Activated T-cell treated with anti-CD3 and anti-CD28 coated beads for 24 hours (primary cell): ENCODE measurements at places on chromosomes 12 and 14.

- no peak for DNase-seq
Measured at GRCh38 chr12:2636741-2637340, 157.9 kb upstream of the FKBP4 start.

GRCh38 chr14:69214393-69214792, 23.1 kb downstream of the EXD2 start:
- DNase-seq, result no peak

DNA sequence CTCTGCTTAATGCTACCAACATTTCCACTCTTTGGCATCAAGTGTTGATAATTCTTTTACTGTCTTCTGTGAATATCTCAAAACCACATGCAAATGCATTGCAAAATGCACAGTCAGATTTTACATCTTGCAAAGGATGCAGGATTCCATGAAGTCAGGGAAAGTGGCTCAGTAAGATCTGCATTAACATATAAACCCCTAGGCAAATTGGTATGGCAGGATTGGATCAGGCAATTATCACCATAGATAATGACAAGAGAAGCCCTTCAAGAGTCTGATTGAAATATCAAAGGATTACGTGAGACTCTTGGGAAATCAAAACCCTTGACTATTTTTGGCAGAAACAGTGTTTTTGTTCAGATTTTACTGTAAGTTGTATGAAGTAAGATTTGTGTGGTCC, 71.0 kb downstream of the TMTC2 start:
- DNase-seq, result no peak

- DNase-seq, result no peak
Measured at GRCh38 chr12:131775392-131776236, 52.6 kb upstream of the MMP17 start.

DNA sequence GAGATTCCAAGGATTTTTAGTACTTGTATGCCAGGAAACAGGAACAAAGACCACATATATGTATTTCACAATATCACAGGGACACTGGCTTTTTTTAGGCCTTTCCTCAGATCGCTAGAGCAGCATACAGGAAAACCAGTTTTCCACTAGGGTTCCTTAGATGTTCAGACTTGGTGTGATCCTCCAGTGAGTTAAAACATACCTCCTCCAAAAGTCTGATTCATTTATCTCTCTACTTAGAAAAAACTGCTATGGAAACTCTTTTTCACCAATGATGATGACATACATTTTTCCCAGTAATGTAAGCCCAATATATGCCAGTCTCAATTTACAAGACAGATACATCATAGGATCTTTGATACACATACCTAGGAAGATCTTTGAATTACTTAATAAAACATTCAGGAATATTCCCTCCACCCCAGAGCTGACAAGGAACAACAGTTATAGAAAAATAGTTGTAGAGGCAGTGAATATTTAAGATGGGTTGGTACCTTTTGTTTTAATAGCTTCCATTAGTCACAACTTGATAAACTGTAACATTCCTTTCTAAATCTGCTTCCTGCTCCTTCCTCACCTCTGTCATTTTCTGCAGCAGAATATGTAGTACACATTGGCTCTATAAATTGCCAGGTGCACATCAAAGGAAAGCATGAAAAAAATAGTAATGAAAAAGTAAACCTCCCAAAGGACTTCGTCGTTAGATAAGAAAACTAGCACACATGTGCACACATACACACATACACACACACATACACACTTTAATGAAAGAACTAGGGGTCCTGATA, 27.5 kb downstream of the BCAT1 start:
- no peak for DNase-seq

GRCh38 chr12:90770861-90771260, 184.1 kb downstream of the CCER1 start:
- DNase-seq, result no peak

DNA sequence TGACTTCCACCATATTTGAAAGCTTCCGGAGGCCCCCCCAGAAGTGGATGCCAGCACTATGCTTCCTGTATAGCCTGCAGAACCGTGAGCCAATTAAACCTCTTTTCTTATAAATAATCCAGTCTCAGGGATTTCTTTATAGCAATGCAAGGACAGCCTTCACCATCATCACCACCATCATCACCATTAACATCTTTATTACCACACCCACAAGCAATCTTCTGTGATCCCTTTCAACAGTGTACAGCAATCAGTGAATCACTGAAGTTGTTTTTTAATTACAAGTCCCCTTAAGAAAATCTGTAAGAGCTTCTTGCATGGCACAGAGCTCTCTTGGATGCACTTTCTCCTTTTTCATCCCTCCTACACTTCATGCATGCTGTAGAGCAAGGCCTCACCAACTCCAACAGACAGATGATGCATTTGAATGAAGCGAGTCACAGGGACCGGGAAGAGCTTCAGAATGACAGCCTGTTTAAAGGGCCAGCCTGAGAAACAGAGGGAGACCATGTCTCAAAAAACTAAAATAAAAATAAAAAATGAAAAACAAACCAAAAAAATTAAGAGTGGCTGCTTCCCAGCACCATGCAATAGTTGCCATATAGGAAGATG, 83.6 kb upstream of the VASH1 start:
- DNase-seq, result no peak

- no peak for DNase-seq
Measured at GRCh38 chr14:69139743-69140142, 13.2 kb downstream of the DCAF5 start.

GRCh38 chr12:124469193-124469888, 98.1 kb downstream of the NCOR2 start:
- no peak for DNase-seq

- no peak for DNase-seq
Measured at GRCh38 chr12:124044809-124045321, 71.8 kb downstream of the ZNF664 start.

DNA sequence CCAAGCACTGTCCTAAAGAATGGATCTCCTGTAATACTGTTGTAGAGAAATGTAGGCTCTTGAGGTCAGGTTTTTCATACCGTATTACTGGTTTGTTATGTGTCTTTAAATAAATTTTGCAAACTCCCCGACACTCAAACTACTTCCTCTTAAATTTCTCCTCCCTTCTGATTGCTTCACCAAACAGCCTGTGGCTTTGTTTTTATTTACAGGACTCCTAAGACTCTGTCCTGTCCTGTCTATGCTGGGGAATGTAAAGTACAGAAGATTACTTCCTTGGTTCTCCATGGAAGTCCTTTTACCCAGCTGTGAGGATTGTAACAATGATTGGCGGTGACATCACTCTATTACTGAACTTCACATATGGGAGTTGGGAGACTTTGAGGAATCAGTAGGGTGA, 873.5 kb downstream of the DIO2 start:
- no peak for DNase-seq

GRCh38 chr12:20364501-20364900, 3.8 kb upstream of the PDE3A start:
- DNase-seq, result no peak

GRCh38 chr14:24312736-24313507, 1.6 kb downstream of the LTB4R start:
- no peak for DNase-seq

DNA sequence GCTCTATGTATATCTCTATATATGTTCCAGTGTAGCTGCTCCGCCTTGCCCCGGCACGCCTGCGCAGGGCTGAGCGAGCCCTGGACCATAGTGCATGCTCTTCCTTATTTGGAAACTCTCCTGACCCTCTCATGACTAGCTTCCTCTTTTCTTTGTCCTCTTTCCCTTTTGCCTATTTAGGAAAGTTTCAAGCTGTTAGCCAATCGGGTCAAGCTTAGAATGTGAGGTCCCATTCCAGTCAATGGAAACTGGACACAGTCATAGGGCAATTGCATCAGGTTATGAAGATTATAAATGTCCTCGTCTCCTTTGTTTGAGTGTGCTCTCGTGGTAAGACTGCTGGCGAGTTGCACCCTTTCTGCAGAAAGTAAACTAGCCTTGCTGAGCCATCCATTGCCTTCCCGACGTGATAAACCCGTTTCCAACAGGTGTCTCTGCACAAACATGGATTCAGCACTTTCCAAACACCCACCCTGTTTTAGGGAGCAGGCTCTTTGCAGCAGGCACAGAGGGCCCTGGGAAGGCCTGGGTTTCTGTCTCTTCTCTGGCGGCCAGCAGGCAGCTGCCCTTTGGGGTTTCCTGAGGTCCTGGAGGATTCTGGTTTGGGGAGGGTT, 30.9 kb downstream of the CCDC92 start:
- DNase-seq, result no peak

DNA sequence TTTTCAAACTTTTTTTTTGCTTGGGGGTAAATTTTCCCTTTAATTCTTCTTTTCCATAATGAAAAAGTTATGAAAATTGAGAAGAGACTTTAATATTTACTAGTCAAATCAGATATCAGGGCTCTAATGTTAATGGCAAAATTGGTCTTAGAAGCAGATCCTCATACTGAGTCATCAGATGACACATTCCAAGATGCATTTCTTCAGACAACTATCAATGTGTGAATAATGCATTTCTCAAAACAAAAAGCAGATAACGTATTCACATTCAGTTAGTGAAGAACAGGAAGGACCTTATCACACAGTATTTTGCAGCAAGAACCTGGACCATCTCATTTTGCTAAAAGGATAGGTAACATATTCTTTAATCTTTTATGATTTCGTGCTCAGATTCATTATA, 130.7 kb downstream of the GPHN start:
- DNase-seq, result no peak

GRCh38 chr14:100717386-100717785, 9.3 kb upstream of the DLK1 start:
- DNase-seq, result no peak

DNA sequence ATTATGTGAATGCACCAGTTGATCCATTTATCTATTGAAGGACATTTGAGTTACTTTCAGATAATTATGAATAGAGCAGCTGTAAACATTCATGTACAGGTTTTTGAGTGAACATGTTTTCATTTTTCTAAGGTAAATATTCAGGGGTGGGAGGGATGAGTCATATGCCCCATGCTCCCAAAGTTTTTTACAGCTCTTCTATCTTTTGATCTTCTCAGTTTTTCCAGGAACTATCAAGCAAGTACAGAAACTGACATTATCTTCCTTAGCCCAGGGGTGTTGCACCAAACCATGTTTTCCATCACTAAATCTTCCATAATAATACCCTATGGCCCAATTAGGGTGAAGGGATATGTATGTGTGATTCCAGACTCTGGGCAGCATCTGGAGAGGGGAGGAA, 384.5 kb downstream of the EMP1 start:
- DNase-seq, result no peak
